A172 (cell line): ENCODE measurements at places on chromosomes 3 and 15. TPM values are rescaled to one million over a fixed set of nuclear protein-coding genes. Genes with fewer than 3 reads are reported as not detected.

Gene GUCA1C
- not detected in 2 replicates for total RNA-seq

Gene ALDH1A2
- not detected in 2 replicates for total RNA-seq

DNA sequence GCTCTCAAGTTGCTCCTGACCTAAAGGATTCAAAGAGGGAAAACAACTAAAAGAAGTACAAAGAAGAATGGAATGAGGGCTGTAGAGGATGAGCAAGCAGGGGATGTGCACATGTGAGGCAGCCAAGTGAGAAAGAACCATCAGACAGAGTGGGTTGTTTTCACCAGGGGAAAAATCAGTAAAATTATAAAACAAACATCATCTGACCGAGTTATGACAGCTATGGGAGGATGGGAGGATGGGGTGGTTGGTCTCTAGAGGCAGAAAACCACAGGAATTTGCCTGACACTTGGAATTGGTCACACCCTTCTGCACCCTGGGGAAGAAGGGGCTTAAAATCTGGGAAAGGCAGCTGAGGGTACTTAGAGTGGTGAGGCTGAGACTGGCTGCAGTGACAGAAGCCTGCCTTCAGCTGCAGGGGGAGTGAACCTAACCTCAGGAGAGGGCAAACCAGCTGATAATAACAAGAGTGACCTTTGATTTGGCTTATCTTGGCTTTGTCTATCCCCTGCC is 10.1 kb downstream of the ARHGAP31 start:
- DNase-seq = peak; percentile 85

GRCh38 chr3:120506076-120506827 is 55.5 kb upstream of the FSTL1 start:
- no peak for DNase-seq

DNA sequence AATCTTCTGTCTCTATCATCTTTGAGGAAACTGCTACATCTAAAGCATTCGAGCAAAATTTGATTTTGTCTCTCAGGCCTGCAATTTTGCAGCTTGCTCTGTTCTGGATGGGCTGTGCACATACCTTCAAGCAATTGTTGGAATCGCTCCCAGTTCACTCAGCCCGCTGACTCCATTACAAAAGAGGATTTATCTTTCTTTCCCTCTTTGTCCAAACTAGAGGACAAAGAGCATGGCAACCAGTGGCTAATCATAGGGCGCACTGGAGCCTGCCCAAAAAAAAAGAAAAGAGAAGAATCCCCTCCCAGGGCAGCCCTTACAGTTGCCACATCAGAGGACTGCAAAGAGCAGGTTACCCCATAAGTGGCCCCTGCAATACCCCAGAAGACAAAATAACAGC is 49.0 kb upstream of the DUT start:
- no peak for DNase-seq

DNA sequence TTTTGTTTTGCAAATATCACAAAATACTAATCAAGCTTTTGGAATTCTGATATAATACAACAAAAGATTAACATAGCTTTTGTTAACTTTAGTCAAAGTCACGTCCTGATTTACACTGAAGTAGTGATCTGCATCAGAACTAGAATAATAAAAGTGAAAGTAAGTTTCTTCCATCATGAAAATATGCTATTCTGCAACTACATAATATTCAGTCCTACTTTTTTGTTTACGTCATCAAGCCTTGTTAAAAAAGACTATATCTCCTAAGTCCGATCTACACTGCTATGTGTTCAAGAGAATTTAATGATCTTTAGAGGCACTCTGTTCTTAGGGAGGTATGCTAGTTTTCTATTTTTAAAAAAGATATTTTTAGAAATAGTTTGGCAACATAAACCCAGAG is 330.1 kb downstream of the ARPP21 start:
- DNase-seq = no peak

- peak; percentile 79 for DNase-seq
Measured at GRCh38 chr15:63476229-63476632, 28.2 kb upstream of the USP3 start.

DNA sequence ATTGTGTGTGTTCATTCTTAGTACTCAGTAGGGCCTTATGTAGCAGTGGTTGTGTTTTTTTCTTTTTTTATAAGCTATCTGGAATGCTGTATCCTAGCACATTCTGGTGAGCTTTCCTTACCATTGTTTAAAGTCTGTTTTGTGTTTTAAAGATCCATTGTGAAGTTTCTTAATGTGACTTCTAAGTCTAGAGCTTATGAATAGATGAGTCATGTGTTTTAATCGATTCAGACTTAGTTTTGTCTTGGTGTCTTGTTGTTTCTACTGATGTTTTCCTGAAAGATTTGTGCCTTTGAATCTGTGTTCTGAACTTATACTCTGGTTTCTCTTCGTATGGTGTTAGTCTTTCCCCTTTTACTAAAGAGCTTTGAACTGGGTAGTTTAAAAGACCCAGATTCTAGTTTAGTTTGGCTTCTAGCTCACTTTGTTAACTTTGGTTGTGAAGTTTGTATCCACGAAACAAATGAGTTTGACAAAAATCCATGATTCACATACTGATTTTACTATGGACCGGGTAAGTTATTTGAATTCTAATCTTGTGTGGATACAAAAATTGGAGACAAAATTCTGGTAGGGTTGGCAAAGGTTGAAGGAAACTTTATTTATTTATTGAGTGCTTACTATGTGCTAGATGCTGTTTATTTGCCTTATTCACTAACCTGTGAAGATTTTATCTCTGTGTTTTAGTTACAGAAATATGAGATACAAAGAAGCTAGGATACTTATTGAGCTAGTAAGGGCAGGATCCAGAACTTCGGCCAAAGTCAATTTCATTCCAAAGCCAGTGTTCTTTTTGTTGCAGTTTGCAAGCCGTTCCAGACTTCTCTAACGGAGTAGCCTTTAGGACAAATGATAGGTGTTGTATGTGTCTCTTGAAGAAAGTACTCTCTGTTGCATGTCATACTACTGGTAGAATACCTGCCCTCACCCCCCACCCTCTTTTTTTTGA is 24.8 kb downstream of the AKAP13 start:
- DNase-seq = no peak

DNA sequence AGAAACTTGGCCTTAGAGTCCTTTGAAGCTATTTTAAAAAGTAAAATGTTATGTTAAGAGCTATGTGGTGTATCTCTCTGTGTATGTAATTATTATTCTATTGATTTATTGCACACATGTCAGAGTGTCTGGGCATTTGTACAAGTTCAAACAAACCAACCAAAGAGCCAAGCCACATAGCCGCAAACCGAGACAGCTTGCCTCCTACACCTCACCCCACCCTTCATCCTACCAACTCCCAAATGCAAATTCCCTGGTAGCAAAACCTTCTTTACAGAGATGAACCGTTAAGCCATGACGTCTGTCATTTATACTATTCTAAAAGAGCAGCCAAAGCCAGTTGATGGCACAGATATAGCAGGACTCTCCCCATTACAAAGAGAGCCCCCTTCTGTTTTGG is 332.3 kb downstream of the ERC2 start:
- DNase-seq = peak; percentile 35

GRCh38 chr3:148254402-148254801 is 443.3 kb upstream of the AGTR1 start:
- DNase-seq = no peak
